AG04449 (cell line): ENCODE measurements at places on chromosomes 12 and 14.

GRCh38 chr14:101810897-101811621 lies 49.5 kb downstream of the PPP2R5C start:
- DNase-seq: no peak

DNA sequence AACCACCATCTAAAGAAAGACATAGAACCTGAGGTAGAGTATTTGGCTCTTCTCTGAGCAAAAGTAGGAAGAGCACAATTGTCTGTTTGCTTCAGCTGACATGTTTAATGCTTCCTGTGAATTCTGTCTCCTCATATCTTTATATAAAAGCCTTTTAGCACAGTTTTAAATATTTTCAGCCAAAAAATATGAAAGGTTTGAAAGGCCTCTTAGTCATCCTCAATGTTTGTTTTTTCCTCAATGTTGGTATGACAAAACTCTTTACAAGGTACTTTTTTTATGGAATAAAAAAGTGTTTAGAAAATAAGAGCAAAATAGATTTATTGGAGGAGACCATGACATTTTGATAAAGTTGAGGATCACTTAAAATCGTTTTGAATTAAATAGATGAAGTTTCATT lies 360.9 kb downstream of the NAV3 start:
- no peak for DNase-seq

GRCh38 chr12:109153821-109154441 lies 37.5 kb downstream of the ACACB start:
- no peak for DNase-seq

DNA sequence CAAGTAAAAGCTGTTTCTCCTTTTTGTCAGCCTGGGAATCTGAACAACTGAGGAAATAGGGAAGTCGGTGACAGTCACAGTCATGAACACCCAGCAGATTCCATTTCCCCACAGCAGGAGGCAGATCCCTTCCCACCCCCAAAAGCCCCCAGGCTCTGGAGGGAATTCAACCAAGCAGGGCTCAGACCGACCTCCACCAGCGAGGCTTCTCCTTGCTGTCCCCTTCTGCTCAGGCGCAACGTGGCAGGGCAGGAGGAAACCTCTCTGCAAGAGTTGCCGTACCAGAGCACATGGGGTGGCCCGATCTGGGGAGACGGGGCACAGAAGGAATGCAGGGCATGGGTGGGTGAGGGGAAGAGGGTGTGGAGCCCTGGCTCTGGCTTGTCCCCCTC lies 319 bp downstream of the GALNT6 start:
- DNase-seq: no peak

DNA sequence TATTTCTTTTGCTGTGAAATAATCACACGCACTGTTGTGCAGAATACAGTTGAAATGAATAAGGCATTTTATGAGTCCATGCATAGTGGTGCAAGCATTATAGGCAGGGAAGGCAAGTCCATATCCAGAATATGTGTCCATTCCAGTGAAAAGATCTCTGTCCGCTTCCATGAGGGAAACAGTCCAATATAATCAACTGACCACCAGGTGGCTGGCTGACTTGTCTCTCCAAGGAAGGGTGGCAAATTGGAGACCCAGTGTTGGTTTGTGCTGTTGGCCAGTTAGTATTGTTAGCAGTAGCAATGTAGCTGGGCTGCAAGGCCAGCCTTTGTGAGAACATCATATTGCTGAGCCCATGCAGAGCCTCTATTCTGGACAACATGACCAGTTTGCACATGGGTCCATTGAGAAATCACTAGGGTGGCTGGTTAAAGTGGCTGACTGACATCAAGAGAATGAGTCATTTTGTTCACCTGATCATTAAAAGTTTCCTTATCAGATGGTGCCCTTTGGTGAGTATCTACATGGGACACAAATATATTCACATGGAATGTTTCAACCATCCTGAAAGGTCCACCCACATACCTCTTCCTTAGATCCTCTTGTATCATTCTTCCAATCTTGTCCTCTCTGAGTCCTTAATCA lies 17.3 kb upstream of the YAF2 start:
- DNase-seq: no peak

GRCh38 chr14:73784181-73784987 lies 67.2 kb upstream of the PTGR2 start:
- no peak for DNase-seq

GRCh38 chr12:91937009-91937408 lies 208.6 kb downstream of the BTG1 start:
- DNase-seq: no peak

DNA sequence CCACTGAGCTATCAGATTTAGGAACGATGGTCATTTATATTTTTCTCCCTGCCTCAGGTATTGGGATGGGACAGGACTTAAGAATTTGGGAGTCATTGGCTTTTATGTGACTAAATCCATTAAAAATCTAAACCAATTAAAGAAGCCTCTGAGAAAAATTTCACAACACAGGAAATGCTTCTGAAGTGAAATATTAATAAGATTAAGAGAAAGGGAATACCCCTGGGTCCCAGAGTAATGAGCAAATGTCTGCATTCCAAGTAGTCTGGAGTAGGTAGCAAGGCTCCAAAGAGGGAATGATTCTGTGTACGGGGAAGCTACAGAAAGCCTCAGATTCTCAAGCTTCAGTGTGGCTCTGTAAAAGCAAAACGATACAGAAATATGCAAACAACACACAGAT lies 707 bp upstream of the MED6 start:
- peak; percentile 17 for DNase-seq

DNA sequence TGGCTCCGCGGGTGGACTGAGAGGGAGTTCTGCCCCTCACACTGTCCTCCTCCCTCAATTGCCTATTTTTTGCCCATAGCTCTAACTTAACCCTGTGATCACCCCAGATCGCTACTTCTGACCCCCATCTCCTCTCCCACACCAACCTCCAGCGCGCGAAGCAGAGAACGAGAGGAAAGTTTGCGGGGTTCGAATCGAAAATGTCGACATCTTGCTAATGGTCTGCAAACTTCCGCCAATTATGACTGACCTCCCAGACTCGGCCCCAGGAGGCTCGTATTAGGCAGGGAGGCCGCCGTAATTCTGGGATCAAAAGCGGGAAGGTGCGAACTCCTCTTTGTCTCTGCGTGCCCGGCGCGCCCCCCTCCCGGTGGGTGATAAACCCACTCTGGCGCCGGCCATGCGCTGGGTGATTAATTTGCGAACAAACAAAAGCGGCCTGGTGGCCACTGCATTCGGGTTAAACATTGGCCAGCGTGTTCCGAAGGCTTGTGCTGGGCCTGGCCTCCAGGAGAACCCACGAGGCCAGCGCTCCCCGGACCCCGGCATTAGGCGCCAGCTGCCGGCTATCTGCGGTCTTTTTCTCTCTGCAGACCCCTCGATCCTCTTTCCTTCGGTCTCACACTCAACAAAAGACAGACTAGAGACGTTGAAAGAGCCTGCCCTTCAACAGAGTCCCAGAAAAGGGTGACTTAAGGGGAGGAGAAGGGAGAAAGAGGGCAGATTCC lies 3.0 kb upstream of the TBX3 start:
- no peak for DNase-seq

- DNase-seq: no peak
Measured at GRCh38 chr14:89017417-89017816, 193.0 kb downstream of the TTC8 start.

GRCh38 chr14:74155287-74155686 lies 70.5 kb downstream of the LIN52 start:
- DNase-seq: no peak

DNA sequence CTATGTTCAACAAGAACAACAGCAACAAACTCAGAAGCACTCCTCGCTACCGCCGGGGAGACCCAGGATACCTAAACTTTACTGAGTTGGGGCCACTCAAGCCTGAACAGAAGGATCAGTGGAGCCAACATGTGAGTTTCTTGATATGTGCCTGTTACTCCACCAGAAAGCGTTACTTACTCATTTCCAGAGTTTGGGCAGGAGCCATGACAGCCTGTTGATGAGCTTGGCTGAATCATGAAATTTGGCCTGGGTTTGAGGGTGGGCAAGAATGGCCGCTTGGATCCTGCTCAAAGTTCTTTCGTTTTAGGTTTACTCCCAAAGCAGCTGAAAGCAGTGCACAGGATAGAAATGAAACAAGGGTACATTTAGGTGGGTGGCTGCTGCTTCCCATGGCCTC lies 12.0 kb upstream of the GALNT6 start:
- DNase-seq: no peak

- DNase-seq: no peak
Measured at GRCh38 chr12:91988086-91988923, 157.3 kb downstream of the BTG1 start.

DNA sequence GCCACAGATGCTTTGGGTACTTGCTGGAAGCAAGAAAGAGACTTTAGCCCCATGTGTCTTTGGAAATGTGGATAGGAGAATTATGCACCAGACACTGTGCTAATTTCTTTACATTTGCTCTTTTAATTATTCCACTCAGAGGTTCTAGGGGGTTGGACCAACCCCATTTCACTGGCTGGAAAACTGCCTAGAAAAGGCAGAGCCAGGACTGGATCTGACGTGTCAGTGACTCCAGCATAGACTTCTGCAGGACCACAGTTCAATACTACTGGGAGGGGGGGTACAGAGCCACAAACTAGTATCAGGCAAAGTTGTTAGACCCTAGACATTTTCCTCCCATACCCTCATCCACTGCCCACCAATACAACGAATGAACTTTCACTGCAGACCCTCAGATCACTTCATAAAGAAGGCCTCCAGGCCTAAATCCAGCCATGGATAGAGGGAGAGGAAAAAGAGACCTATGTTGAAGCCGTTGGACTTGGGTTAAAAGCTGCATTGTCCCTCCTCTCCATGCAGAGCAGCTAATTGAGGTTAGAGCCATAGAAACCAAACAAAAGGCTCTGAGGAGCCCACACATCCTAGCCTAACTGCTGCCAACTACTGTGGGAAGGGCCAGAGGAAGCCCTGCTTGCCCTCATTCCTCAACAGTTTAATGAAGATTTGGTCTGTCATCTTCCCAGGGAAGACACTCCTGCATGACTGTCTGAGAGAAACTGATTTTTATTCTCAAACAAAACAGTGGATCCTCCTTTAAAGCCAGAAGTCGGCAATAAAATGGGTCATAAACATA lies 68.7 kb downstream of the STON2 start:
- DNase-seq: no peak

DNA sequence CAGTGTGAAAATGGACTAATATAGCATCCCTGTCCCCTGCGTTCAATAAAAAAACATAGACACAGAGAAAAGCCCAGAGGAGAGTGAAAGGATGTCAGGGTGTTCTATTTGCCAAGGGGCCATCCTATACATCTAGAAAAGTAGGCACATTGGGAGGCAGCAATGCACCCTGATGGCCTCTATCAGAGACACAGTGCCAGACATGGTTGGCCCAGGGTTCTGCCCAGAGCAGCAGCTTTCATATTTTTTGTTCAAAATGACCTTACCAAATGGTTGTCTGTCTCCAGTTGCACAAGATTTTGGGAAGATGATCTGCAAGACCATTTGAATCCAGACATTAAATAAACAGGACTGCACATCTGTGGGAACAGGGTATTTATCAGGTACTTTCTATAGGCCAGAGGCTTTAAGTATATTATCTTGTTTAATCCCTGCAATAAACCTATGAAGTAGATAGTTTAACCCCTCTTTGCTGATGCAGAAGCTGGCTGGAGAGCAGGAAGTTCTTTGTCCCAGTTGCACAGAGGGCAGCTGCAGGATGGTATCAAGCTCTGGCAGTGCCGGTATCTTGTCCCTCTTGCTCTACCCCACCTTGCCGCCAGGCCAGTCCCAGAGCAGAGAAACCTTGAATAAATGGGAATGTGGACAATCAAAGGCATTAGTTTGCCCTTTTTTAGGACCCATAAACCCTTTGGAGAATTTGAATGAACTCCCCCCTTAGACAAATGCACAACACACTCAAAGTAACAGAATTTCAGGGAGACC lies 171.8 kb upstream of the PWP1 start:
- DNase-seq: no peak

DNA sequence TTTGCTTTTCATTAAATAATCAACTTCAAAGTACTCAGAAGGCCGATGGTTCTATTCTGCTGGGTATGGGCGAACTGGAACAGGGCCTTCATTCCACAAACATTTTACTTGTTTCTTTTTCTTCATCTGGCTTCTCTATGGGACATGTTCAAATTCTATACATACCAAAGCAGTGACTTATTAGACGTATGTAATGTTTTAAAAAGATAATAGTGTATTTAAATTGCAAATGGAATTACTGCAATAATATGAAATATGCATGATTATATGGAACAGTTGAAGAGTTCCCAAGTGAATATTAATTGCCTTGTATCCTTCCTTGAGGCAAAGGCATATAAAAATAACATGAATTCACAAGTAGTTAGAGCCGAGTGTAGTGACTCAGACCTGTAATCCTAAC lies 75.5 kb downstream of the FAR2 start:
- peak; percentile 55 for DNase-seq

- DNase-seq: no peak
Measured at GRCh38 chr12:121189131-121189530, 20.8 kb upstream of the P2RX4 start.

DNA sequence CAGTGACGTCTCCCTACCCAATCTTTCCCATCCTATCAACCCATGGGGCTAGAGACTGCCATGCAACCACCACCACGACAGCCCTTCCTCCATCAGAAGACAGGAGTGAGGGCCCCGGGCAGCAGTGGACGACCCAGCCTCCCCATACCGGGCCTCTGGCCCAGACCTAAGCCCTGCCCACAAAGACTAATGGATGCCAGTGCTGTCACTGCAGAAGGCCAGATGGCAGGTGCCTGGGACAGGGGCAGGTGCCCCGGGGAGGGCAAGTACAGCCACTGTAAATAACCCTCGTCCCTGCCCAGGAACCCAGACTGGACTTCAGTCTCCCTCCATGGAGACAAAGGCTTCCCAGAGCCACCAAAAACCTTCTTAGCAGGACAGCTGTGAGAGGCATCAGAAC lies 20.3 kb upstream of the HSPB8 start:
- no peak for DNase-seq

- DNase-seq: peak; percentile 33
Measured at GRCh38 chr14:53670701-53671100, 285.9 kb downstream of the BMP4 start.

DNA sequence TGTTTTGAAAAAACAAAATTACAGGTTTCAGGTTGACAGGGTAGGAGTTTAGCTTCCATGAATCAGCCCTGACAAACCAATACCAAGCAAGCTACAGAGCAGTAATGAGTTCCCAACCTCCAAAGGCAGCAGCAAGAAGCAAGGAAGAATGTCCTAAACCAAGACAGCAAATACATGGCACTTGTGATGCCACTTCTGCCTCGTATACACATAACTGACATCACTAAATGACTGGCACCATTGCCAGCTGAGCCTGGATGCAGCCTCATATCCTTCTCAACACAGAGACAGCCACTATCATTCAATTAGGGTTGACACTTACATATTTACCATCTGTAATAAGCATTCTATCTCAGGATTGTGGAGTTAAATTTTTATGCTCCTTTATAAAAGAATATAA lies 35.0 kb upstream of the MDM1 start:
- DNase-seq: no peak

DNA sequence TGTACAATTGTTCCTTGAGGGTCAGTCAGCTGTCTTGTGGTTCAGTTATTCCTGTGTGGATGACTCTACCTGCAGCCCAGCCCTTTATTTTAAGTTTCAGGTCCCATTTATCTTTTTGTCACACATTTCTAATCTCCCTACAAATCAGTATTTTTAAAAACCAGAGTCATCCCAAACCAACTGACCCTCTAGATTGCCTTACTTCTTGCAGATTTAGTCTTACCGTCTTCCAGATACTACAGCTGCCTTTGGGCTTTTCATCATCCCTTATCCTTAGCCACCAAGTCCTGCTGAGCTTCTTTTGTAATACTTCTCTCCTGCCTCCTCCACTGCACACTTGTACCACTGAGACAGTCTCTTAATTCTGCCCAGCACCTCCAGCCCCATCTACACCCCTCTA lies 54.9 kb downstream of the PRKCH start:
- no peak for DNase-seq
